Stimulated activated CD8-positive, alpha-beta memory T cell treated with anti-CD3 and anti-CD28 coated beads, Interleukin-15, amount 100 ng/mL, for 4 hours (primary cell): ENCODE measurements at places on chromosomes 16 and 17.

GRCh38 chr17:2853283-2854142 lies 57.3 kb downstream of the RAP1GAP2 start:
- DNase-seq, result no peak

- no peak for DNase-seq
Measured at GRCh38 chr16:83915081-83915480, 16.2 kb downstream of the MLYCD start.

DNA sequence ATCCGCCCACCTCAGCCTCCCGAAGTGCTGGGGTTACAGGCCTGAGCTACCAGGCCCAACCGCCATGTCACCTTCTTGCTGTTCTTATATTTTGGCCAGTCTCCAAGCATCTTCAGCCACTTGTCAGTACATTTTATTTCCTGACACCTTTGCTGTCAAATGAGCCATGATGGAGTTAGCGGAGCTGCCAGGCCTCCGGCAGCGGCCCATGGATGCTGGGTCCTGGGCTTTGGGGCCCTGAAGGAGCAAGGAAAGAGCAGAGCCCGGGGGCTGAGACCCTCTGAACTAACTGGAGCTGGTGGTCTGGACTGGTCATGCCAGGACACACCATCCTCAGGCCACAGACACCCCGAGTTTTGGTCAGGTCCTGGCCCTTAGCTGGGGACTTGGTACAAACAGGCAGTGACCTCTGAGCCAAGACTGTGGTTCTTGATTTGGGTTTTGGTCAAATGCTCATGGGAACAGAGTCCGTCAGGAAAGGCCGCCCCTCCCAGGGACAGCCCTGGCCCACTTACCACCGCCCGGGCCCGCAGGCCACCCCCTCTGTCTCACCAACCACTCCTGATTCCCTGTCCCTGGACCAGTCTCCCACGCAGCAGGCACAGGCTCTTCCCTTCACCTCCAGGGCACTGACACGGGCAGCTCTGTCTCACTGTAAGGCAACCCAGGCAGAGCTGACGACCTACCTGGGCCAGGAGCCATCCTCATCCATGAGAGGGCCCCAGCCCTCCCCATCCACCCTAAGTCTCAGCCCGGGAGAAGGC lies 42.0 kb downstream of the TNFRSF13B start:
- DNase-seq, result no peak

DNA sequence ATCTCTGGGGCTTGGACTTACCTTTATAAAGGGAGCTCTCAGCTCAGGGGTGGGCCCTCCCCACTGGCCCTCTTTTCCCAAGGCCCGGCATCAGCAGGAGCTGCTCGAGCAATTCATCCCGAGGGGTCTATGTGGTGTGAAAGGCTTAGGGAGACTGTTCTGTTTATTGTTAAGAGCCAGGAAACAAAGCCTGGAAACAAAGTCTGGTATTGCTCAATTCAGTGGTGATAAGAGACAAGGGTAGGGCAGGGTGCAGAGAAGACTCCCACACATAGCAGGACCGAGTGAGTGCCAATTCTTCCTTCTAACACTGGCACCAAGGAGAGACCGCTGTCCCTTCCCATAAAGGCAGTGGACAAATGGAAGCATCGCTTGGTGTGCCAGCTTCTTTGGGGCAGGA lies 750.7 kb downstream of the KCNJ18 start:
- no peak for DNase-seq

GRCh38 chr17:80245566-80246265 lies 14.9 kb upstream of the RNF213 start:
- DNase-seq, result no peak

DNA sequence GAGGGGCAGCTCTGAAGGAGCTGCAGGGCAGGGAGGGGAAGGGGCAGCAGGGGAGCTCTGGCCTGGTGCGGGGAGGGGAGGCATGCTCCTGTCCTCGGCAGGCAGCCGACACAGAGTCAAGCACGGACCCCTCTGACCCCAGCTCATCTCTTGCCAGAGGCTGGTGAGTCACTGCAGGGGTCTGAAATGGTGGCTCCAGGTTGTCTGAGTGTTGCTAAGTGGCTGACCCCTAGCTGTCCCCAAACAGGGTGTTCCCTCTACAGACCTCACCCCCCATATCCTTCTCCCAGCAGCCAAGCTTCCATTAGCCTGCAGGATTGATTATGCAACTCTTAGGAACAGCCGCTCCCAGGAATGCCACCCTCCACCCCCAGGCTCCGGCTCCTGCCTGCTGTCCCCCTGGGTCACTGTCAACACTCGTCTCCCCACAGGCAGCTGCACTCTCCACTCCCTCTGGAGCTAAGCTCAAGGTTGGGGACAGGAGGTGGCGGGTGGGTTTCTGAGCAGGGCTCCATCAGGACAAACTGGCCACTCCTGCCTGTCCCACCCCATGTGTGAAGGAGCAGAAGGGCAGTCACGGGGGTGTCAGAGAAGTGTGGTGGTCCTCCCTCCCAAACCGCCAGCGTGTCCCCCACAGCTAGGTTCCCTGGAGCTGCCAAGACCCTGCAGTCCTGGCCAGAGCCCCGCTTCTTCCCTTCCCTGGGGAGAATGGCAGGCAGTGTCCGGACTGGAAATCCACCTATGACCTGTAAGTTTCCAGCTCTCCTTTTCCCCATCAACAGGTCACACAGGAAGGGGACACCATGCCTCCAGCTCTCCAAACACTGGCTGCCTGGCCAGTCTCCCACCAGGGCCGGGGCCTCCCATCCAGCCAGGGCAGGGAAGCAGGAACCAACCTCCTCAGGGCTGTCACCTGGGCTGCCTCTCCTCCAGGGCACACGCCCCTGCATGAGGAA lies 1.0 kb downstream of the MYLK3 start:
- DNase-seq, result no peak

GRCh38 chr16:49484451-49484849 lies 110.8 kb downstream of the C16orf78 start:
- no peak for DNase-seq

- DNase-seq, result no peak
Measured at GRCh38 chr16:85650844-85651628, 37.7 kb downstream of the GINS2 start.

GRCh38 chr16:48999508-48999907 lies 282.1 kb downstream of the CBLN1 start:
- no peak for DNase-seq

- no peak for DNase-seq
Measured at GRCh38 chr17:14301279-14302090, 604 bp downstream of the HS3ST3B1 start.
